Stimulated activated CD4-positive, alpha-beta T cell treated with anti-CD3 and anti-CD28 coated beads, Interleukin-1b, Interleukin-23, amount 100 ng/mL, for 4 hours (primary cell): ENCODE measurements at places on chromosomes 1 and 21.

DNA sequence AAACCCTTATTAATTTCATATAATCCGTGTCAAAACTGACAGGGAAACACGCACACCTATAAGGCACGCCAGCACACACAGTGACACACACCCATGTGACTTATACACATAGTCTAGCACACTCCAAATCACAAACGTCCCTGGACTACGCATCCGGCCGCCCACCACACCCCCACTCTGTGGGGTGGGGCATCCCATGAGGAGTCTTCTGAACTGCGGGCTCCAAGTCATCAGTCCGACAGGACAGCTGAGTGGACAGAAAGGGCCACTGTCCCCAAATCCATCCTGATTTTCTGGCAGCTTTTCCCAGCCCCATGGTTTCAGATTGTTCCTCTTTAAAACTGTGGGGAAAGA lies 829 bp downstream of the PEA15 start:
- DNase-seq = peak; percentile 54

DNA sequence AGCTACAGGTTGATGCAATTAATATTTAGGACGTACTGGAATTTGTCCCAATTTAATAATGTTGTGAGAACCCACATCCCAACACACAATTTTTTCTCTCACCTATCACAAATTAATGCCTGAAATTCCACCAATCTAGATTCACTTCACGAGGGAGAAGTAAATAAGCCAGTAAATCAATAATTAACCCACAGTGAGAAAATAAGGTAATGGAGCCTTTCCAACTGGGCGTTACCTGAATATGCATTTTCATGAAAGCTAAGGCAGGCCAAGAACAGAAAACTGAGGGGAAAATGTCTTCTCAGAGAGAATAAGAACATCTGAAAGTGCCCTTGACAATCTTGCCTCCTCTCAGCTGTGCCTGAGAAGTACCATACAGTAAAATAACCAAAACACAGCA lies 240.8 kb upstream of the NR5A2 start:
- no peak for DNase-seq

GRCh38 chr1:27346991-27347624 lies 5.3 kb downstream of the SYTL1 start:
- DNase-seq = no peak

DNA sequence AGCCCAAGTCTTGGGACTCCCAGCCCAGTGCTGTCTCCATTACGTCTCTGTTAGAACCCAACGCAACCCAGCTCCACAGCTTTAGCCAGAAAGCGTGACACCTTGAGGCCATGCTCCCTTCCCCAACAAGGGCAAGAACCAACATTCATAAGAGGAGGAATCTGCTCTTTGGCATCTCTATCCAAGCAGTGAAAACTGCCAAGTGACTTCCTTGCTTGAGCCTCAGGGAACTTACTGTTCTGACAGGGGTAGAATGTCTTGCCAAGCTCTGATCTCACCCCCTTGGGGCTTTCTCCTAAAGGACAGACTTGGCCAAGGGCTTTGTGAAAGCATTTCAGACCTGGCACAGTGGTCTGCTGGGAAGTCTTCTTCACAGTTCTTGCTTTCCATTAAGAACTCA lies 56.6 kb downstream of the SYT6 start:
- no peak for DNase-seq

DNA sequence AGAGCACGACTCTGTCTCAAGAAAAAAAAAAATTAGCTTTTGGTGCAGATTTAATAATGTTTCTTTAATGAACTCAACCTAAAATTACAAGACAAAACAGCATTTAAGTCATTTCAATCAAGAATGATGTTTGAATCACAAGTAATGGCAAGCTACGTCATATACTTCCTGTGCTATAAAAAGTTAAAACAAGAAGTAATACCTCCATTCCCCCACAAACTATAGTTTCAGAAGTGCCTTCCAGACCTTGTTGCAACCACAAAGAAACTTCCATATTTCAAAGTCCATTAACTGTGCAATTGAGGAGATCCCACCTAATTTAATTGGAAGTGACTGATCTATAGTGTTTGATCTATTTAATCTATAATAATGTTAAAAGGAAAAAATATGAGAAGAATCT lies 15.1 kb downstream of the NRDC start:
- DNase-seq = no peak
